ENCODE measurements at places on chromosomes 4 and X.
A peak's percentile ranks its signal among the peaks of the same experiment; 100 is the strongest.

- DNase-seq: no peak
Measured at GRCh38 chr4:25427871-25428270, 50.8 kb downstream of the ANAPC4 start.

DNA sequence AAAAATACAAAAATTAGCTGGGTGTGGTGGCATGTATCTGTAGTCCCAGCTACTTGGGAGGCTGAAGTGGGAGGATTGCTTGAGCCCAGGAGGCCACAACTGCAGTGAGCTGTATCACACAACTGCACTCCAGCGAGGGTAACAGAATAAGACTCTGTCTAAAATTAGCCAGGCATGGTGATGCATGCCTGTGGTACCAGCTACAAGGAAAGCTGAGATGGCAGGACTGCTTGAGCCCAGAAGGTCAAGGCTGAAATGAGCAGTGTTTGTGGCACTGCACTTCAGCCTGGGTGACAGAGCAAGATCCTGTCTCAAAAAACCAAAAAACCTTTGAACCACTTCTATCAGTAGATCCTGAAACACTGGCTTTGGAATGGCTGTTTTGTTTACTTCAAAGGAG lies 10.2 kb downstream of the GRSF1 start:
- no peak for DNase-seq

DNA sequence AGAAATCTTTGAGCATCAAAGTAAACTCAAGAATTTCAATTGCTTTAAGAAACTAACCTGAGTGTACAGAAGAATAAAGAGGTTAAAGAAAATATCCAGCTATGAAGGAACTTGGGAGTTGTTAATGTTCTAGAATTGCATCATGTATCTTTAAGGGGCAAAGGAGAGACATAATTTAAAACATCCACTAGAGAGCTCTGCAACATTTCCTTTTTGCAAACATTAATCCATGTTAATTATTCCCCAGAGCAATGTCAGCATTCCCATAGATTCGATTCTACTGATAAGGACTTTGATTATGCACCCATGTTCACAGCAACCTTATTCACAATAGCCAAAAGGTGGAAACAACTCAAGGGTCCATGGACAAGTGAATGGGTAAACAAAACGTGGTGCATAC lies 80.2 kb upstream of the SORBS2 start:
- DNase-seq: no peak

GRCh38 chr4:99633772-99634171 lies 23.9 kb downstream of the C4orf54 start:
- no peak for DNase-seq

DNA sequence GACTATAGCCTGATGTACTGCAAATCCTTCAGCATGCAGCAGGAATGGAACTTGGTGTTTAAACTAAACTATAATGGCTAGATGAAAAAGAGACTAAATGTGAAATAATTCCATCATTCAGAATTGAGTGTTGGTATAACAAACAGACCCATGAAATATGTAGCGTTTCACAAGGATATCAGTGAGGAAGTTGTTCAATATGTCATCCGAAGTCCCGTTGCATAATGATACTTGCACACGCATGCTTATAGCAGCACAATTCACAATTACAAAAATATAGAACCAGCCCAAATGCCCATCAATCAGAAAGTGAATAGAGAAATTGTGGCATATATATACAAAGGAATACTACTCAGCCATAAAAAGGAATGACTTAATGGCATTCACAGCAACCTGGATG lies 20.4 kb downstream of the MECP2 start:
- DNase-seq: no peak

GRCh38 chr4:173415885-173416653 lies 17.2 kb upstream of the SCRG1 start:
- DNase-seq: no peak

DNA sequence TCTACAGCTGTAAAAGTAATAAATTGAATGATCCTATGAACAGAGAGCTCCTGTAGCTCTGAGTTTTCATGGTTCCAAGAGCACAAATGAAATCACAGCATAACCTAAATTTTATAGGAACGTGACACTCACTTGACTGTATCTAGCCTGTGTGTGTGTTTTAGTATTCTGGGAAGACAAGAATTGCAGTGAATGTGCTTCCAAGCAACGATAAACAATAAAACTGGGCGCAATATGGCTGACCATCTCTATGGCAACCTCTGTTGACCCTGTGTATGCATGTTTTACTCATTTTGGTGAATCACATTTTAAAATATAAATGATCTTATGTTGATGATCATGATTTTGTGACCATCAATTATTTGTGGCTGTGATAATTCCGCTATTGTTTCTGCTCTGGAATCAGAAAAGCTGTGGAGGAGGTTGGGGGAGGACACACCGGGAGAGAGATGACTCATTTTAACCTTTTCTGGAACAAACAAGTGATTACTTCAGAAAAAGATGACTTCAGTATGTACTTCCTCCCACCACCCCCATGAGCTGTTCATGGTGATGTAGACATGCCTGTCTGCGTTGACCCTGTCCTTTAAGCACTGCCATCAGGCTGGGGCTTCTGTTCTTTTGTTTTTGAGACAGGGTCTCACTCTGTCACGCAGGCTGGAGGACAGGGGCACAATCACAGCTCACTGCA lies 31.8 kb downstream of the USP11 start:
- no peak for DNase-seq

GRCh38 chr4:183611210-183611830 lies 47.7 kb downstream of the RWDD4 start:
- DNase-seq: no peak

GRCh38 chrX:129737916-129738315 lies 863 bp upstream of the XPNPEP2 start:
- DNase-seq: no peak

- DNase-seq: no peak
Measured at GRCh38 chr4:11698846-11699590, 270.3 kb upstream of the HS3ST1 start.

- no peak for DNase-seq
Measured at GRCh38 chrX:74242050-74242449, 61.9 kb upstream of the ZCCHC13 start.

- no peak for DNase-seq
Measured at GRCh38 chrX:9258421-9259104, 206.3 kb upstream of the TBL1X start.

- no peak for DNase-seq
Measured at GRCh38 chrX:19673375-19674040, 158.2 kb upstream of the MAP3K15 start.

DNA sequence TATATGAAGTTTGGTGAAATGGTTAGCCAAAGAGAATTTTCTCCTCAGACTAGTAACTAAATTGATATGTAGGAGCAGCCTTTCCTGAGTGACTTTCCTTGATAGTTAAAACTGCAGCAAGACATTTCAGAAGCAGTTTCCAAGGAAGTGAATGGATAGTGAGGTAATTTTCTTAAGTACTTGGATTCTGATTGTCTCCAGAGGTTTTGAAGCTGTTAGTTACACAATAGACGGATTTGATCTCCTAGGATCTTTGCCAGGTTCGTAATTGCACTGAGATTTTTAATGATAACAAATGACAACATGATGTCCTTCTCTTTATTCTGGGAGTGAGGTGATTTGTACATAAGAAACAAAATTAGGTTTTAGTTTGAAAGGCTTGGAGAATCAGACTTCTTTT lies 29.2 kb downstream of the PRRG1 start:
- DNase-seq: no peak

- no peak for DNase-seq
Measured at GRCh38 chr4:23857367-23857959, 32.4 kb downstream of the PPARGC1A start.

DNA sequence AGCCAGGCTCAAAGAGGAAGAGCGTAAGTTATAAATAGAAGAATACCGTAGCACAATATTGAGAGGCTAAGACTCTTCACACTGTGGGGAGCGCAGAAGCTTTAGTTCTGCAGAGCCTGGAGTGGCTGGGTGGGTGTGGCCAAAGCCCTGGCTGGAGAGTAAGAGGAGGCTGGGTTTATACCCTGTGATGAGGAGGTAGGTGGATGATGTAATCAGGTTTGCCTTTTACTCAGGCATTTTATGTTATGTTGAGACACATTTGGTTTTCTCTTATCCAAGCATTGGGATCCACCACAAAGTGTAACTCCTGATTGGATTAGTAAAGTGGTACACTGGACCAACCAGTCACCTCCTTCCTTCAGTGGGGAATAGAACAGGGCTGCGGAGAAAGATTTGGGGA lies 13.9 kb downstream of the CDS1 start:
- no peak for DNase-seq

DNA sequence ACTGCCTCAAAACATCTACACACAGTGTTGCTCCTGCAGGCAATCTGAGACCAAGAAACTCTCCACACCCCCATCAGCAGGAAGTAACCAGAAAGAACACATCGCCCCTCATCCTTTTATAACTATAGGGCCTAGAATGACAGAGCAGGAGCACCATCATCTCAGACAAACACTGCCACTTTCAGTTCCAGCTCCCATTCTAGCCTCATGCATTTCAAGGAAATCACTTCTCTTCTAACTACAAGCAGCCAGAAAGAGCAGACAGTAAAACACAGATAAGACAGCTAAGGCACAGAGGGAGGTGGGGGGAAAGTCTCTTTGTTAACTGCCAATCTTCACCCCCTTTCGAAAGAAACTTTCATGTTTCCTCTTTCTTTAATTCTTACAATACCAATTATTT lies 102.6 kb upstream of the TENT5D start:
- no peak for DNase-seq

DNA sequence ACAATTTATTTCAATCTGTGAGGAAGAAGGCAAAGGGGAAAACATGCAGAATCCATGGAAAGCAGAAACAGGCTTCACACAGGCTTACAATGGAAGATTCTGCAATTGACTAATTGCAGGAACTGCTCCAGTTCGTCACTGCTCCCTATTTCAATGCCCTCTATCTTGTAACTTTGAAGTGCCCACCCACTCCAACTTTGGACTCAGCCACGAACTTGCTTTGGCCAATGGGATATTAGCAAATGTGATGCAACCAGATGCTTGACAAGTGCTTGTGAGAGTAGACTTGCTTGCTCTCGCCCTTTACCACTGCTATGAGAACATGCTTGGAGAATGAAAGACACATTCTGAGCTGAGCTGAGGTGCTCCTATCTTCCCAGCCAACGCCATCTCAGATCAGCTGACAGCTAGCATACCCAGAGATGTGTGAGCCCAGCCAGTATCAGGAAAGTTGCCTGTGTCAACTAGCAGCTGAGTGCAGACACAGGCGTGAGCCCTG lies 105.7 kb upstream of the PTCHD1 start:
- DNase-seq: no peak

DNA sequence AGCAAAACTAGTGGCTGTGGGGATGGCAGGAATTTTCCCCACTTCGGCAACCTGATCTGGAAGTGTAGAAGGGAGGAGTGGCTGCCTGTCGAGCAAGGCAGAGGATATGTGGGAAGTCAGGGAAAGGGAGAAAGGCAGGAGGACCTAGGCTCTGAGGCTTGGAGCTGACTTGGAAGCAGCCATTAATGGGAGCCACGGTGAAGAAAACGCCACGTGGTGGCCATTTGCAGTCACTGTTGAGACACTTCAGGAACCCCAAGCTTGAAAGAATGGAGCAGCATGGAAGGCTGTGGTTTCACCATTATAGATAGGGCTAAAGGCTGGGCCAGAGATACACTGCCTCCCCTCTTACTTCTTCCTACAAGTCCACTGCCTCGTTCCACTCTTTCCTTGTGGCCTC lies 41.8 kb upstream of the MAML3 start:
- no peak for DNase-seq

DNA sequence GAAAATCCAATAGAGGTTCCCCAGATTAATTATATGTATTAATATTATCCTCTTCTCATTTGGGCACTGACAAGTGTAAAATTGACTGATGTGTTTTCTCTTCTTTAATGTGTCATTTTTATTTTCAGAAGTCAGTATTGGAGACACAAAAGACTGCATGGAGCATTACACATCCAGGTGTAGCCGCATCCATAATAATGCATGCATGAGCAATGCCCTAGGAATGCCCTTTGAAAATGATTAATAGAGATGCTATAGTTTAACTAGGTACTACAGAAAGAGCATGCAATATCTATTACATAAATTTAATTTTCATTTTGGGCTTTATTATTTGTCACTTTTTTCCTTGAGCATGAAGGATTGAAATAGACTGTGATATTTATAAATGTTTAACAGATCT lies 509.9 kb downstream of the SPOCK3 start:
- DNase-seq: no peak

DNA sequence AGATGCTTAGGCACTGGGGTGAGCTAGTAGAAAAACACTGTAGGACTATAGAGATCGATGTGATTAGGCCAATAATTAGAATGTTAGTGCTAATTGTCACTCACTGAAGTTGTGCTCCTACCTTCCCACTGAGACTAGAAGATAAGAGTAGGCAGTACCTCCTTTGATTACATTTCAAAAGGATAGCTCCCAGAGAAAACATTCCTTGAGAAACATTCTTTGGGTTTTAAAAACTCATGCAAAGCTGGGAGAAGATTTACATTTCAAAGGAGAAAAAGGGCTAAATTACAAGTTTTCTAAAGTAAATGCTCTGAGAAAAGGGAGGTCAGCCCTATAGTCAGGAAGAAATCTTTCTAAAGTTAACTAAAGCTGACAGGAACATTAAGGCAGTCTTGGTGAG lies 860.3 kb upstream of the NDST4 start:
- DNase-seq: no peak

- no peak for DNase-seq
Measured at GRCh38 chr4:9875516-9875915, 94.1 kb downstream of the DRD5 start.

- no peak for DNase-seq
Measured at GRCh38 chrX:108090491-108091263, 665 bp downstream of the PSMD10 start.

GRCh38 chr4:65559270-65559669 lies 111.0 kb downstream of the EPHA5 start:
- no peak for DNase-seq

GRCh38 chr4:99763635-99764101 lies 53.0 kb upstream of the DAPP1 start:
- DNase-seq: peak; percentile 10

DNA sequence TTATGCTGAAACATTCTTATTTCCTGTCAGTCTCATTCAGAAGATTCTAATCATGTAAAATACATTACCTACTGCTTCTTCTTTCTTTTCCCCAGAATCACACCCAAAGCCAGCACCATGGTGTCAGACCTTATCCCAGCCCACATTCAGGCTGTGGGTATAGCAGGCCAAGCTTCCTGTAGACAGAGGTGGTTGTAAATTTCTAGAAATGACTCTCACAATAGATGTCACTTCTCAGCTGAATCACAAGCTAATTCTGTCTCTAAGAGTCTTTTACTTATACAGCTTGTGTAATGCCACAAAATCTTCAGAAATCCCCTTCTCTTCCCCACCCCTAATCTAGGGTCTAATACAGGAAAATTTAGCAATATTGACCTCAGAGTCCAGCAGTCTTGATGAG lies 239.6 kb downstream of the PARM1 start:
- no peak for DNase-seq

- DNase-seq: no peak
Measured at GRCh38 chr4:73867783-73868182, 1.4 kb upstream of the CXCL1 start.
